Stimulated activated CD4-positive, alpha-beta T cell treated with anti-CD3 and anti-CD28 coated beads, TNF-alpha, amount 100 ng/mL, for 24 hours (primary cell): ENCODE measurements at places on chromosomes 7 and 10.

- no peak for DNase-seq
These were observed 34.6 kb downstream of the ANXA8 start for GRCh38 chr10:47449102-47449978.

DNA sequence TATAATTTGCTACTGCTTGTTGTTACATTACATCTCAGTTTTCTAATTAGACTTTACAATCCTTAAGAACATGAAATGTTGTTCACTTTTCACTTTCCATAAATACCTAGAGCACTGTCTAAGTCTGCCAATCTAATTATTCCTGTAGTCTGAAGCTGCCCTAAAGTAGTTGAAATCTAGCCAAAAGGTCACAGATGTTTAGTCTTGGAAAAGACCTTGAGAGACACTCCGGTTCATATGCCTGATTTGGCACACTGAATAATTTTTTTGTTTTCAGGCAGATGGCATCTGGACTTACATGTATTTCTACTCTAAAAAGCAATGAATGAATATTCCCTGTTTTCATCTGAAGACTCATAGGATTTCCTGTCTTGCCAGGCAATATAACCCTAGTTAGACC, 359.1 kb downstream of the ANKRD7 start:
- DNase-seq: no peak

DNA sequence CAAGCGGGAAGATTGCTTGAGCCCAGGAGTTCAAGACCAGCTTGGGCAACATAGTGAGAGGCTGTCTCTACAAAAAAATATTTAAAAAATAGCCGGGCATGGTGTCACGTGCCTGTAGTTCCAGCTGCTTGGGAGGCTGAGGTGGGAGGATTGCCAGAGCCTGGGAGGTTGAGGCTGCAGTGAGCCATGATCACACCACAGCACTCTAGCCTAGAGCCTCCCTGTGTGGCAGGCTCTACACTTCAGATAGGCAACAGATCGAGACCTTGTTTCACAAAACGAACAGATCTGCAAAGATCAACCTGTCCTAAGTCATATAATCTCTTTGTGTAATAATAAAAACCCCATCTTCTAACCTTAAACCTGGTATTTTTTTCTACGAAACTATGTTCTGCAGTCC, 76.8 kb downstream of the PTEN start:
- no peak for DNase-seq

GRCh38 chr7:104971290-104972071, 42.5 kb upstream of the KMT2E start:
- no peak for DNase-seq

- DNase-seq: peak; percentile 75
These were observed 214.4 kb downstream of the FAM107B start for GRCh38 chr10:14560274-14560673.

- no peak for DNase-seq
These were observed 62.5 kb downstream of the MKI67 start for GRCh38 chr10:128063736-128064107.

DNA sequence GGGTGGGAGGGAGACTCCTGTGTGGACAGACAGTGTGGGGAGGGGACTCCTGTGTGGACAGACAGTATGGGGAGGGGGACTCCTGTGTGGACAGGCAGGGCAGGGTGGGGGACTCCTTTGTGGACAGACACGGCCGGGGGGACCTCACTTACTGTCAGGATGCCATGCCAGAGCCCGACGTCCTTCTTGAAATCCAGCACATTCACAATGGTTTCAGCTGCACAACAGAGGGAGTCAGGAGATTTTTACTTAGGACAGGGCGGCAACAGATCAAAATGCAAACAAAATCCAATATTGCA, 252.3 kb downstream of the ZMYND11 start:
- no peak for DNase-seq

- DNase-seq: no peak
These were observed 1.6 kb downstream of the C7orf25 start for GRCh38 chr7:42910306-42910705.
